ENCODE measurements at places on chromosomes 4 and X. TPM values are rescaled to one million over a fixed set of nuclear protein-coding genes. Genes with fewer than 3 reads are reported as not detected.

Gene IRS4
- polyA plus RNA-seq: not detected

Gene RPS3A
- polyA plus RNA-seq: 2,643 TPM

Gene DKK2
- polyA plus RNA-seq: 0.63 TPM

Gene SPIN2A
- 0.54 TPM for polyA plus RNA-seq

Gene PDE5A
- 22.9 TPM for polyA plus RNA-seq

Gene TCEAL2
- 14.3 TPM for polyA plus RNA-seq

DNA sequence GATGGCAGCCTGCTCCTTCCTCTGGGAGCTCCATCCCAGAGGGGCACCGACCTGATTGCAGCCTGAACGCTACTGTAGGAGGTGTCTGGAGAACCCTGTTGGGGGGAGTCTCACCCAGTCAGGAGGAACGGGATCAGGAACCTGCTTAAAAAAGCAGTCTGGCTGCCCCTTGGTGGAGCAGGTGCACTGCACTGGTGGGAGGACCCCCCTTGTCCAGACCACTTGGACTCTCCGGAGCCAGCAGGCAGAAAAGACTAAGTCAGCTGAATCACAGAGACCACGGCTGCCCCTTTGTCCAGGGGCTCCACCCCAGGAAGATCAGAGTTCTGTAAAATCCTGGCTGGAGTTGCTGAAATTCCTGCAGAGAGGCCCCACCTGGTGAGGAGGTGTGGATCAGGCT, 67.3 kb upstream of the MAGEB18 start:
- no peak for DNase-seq

DNA sequence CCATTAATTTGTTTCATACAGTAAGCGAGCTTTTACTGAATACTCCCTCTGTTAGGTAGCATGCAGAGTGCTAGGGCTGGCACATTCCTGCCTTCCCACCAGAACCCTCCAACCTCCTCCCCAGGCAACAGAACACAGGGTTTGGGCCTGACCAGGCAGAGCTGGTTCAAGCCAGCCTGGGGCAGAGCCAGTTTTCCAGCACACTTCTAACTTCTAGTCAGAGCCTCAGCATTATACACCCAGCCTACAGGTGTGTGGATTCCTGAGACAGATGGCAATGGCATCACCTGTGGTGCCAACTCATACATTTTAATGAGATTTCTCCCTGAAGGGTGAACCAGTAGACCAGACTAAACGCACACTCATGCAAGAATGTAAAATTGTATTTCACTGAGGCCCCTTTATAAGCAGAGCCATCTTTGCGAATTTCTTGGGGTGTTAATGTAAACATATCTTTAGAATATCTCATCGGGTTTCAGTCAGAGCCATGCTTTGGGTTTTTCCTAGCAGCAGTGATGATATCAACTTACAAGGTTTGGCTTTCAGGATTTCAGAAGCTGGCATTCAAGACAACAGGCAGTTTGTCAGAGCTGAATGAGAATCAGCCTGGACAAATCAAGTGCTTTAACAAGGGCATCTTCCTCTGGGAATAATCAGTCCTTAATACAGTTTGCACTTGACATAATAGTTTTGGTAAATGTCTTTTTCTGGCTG, 92.0 kb downstream of the GATB start:
- no peak for DNase-seq

GRCh38 chr4:139184129-139184528, 7.1 kb upstream of the ELF2 start:
- DNase-seq: no peak

DNA sequence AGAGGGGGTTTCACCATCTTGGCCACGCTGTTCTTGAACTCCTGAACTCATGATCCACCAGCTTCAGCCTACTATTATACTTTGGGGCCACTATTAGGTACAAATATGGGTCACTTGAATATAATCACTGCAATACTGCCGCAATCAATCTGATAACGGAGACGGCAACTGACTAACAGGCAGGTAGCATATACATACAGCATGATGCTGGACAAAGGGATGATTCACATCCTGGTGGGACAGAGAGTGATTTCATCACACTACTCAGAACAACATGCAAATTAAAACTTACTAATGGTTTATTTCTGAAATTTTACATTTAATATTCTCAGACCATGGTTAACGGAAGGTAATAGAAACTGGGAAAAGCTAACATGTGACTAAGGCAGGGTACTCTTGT, 10.9 kb downstream of the LRBA start:
- no peak for DNase-seq

DNA sequence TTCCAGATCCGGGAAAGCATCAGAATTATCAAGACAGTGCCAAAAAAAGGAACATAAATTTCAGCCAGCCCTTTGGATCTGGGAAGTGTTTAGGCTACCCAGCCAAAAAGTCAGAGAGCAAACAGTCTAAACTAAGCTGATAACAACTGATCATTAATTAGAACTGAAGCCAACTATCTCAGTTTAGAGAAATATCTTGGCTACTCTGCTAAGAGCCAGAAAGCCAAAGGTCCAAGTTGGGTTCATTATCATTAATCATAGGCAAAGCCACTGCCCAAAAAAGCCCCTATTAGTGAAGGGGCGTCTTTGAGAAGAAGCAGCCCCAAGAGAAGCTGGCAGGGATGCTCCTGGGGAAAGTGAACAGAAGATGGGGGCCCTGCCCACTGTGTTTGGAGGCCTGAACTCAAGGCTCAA, 37.0 kb upstream of the SHISA3 start:
- peak; percentile 13 for DNase-seq

DNA sequence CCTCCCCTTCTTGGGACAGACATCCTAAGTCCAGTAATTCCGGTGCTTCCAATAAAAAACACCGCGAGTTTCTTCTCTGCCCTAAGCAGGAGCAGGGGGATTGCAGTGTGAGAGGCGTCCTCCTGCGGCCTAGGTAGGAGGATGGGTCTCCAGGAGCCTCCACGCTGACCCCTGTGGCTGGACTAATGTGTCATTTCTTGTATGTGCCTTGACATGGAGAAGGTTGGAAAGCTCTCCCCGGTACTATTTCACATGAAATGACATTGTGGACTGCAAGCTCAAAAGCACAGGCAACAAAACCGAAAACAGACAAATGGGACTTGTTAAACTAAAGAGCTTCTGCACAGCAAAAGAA, 66.6 kb upstream of the ENPP6 start:
- DNase-seq: no peak

DNA sequence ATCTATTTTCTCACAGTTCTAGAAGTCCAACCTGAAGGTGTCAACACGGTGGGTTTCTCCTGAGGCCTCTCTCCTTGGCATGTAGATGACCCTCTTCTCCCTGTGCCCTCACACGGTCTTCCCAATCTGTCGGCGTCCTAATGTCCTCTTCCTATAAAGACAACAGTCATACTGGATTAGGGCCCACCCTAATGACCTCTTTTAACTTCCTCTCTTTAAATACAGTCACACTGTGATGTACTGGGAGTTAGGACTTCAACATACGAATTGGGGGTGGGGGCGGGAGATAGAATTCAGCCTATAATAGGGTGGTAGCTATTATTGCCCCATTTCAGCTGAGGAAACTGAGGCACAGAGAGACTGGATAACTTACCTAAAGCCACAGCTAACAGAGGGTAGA, 70.2 kb downstream of the SMIM20 start:
- DNase-seq: no peak

GRCh38 chr4:6134612-6135220, 65.6 kb downstream of the JAKMIP1 start:
- DNase-seq: no peak

GRCh38 chr4:34878961-34879360, 1365.4 kb downstream of the ARAP2 start:
- DNase-seq: no peak

DNA sequence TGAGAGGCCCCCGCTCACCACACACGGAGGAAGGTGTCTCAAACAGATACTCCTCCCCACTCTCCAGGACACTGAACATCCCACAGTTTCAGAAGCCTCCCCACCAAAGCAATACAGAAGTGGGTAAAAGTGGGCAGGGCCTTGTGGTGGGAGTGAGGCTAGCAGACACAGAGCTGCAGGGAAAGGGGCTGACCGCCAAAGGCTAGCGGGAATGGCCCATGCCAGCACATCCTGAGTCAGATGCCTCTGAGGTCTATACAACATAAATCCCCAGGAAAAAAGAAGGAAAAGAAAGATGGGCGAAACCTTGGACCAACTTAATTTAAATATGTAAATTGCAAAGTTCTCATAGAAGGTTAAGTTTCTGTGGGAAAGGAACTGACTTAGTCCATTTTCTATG, 21.9 kb upstream of the ARHGAP10 start:
- no peak for DNase-seq

- no peak for DNase-seq
Observed at GRCh38 chrX:63869506-63869905, 84.5 kb upstream of the ARHGEF9 start.

GRCh38 chr4:13547485-13548041, 3.3 kb upstream of the NKX3-2 start:
- DNase-seq: no peak

GRCh38 chrX:5998456-5998855, 230.2 kb downstream of the NLGN4X start:
- no peak for DNase-seq

GRCh38 chr4:186627226-186627865, 72.0 kb upstream of the MTNR1A start:
- no peak for DNase-seq

DNA sequence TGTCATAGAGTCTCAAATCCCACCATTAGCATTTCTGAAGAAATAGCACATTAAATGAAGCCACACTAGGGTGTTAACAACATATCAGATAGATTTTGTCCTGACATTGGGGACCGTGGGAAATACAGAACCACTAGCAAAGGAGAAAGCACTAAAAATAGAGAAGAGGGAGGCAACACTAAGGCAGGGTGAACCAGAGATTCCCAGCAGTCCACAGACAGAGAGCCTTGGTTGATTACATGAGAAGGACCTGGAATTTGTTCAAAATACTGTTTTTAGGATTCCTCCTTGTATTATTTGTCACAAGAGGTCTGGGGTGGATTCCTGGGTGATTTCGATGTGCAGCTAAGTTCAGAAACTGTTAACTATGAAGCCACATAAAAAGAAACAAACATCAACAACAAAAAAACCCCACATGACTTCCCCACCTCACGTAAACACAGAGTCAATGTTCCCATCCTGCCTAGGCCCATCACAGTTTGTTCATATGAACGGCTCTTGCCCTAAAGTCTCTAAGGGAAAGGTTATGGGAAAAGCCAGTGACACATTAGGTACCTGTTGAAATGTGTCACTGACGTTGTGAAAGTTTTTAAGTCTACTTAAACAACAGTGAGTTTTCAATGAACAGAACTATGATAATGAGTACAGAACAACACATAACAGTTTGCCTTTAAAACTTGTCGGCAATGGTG, 23.6 kb upstream of the GRSF1 start:
- no peak for DNase-seq

- DNase-seq: no peak
Observed at GRCh38 chr4:23934223-23934622, 44.4 kb upstream of the PPARGC1A start.

DNA sequence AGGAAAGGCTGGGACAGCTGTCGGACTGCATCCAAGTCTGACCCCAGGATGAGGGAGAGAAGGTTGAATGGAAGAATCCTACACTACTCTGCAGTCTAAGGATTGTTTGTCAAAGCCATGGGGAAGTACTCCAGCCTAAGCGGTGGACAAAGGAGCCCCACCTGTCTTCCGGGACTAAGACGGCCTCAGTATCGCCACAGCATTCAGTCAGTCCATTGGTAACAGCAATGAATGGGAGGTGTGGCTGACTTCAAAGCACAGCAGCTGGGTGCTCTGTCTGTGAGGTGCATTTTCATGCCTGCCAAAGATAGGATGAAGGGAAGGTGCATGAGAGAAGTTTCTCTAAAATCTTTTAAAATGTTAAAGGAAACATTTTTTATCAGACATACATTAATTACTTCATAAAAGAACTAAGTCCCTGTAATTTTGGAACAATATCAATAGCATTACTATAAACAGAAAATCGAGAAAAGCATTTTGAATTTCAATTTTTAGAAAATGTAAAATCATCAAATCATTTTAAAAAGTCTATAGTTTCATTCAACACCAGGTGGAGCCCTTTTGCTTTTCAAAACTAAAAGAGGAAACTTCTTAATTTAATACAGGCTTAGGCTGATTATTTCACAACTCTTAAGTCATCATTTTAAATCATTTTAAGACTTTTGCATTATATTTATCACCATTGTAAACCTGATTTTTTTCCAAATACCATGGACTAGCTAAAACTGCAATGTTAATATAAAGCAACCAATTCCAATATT, 27.6 kb upstream of the INTU start:
- DNase-seq: no peak

- DNase-seq: no peak
Observed at GRCh38 chrX:18721683-18722499, 14.4 kb downstream of the PPEF1 start.

DNA sequence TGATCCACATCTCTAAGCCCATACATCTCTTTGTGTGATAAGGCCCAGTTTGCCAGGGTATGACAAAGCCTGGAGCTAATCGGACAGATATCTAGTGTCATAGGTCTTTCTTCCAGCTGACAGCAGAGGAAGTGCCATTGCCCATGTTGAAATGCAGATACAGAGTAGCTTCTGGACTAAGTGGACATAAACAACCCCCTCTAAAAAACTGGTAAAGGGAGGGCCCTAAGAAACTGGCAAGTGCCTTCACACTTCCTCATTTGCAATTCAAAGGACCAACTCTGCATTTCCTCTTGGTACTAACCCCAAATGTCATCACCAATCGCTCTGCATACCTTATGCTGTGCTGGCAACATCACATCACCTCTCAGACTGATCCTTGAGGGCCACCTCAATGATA, 20.8 kb downstream of the ARHGEF6 start:
- no peak for DNase-seq

Data from urinary bladder (tissue), 4 donors.